ENCODE measurements at places on chromosomes 13 and 19.
A peak's percentile ranks its signal among the peaks of the same experiment; 100 is the strongest.

DNA sequence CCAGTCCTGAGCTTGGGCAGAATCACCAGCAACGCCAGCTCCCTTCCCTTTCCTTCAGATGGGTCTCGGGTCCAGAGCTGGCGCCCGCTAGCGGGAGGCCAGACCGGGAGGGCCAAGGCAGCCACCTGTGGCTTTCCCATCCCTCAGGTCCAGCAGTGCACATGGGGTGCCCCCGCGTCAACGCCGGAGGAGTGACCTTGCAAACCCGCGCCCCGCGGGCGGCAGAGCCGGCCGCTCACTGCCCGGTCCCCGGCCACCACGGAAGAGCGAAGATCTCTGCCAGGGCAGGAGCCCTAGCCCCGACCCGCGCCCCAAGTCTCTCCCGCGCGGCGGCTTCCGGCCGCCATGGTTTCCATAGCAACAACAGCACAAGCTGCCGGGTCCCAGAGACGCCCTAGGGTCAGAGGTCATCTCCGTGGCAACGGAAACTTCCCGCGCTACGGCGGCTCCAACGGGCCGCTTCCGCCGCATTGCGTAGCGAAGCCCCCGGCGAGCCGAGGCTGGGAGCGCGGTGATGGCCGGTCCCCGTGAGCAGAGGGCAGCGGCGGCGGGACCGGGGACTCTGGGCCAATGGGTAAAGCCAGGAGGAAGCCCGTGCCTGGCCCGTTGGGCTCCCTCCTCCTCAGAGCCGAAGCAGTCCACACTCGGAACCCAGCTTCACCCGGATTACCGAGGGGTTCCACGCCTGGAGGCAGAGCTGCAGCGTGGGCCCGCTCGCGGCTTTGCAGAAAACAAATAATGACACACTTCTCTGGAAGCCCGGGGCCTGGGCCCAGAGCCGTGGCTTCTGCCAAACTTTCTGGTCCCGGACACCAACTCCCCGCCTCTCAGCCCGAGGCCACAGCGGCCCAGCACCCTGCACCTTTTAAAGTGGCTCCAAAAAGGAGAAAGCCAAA lies 7.4 kb downstream of the FGF14 start:
- no peaks in the 10 kb centered on the region for H3K27me3 ChIP-seq
- H3K4me1 ChIP-seq, result peaks cover 12% of the 10 kb centered on the region
- H3K36me3 ChIP-seq, result no peaks in the 10 kb centered on the region
- peak; percentile 93 for DNase-seq

- no peak for DNase-seq
- no peak overlapping the region for H3K4me3 ChIP-seq
- no peaks in the 10 kb centered on the region for H3K27me3 ChIP-seq
These were observed 316.2 kb upstream of the KLHL1 start for GRCh38 chr13:70424428-70424827.

- DNase-seq, result no peak
- H3K27me3 ChIP-seq, result peaks cover 7% of the 10 kb centered on the region
- H3K27ac ChIP-seq, result no peak overlapping the region
These were observed 2.5 kb downstream of the LIPE start for GRCh38 chr19:42424712-42425131.

DNA sequence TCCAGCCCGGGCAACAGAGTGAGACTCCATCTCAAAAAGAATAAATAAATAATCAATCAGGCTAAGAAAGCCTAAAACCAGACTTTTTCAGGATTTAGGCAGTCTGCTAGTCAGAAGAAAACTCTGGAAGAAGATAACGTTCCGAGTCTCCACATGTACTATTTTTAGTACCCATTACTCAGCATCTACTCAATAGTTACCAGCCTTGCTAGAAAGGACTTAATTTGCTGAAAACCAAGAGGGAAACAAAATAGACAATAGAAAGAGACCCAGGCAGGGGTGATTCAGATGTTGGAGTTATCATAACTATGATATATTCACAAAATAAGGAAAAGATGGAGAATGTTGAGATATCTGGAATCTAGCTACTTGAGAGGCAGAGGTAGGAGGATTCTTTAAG lies 3.6 kb upstream of the LIN7B start:
- H3K27me3 ChIP-seq, result no peaks in the 10 kb centered on the region
- H3K27ac ChIP-seq, result no peak overlapping the region
- no peak overlapping the region for H3K4me3 ChIP-seq
- H3K36me3 ChIP-seq, result peaks cover 31% of the 10 kb centered on the region

- no peak for DNase-seq
- H3K27ac ChIP-seq, result no peak overlapping the region
- H3K4me1 ChIP-seq, result no peaks in the 10 kb centered on the region
- no peak overlapping the region for H3K4me3 ChIP-seq
These were observed 6.8 kb upstream of the SLC7A9 start for GRCh38 chr19:32876236-32876918.

DNA sequence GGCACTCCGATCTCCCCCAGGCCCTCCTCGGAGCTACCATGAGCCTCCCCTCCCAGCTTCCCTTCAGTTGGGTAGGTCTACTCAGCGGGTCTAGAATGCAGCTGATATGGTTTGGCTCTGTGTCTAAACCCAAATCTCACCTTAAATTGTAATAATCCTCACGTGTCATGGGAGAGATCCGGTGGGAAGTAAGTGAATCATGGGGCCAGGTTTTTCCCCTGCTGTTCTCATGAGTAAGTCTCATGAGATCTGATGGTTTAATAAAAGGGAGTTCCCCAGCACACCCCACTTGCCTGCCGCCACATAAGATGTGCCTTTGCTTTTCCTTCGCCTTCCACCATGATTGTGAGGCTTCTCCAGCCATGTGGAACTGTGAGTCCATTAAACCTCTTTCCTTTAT lies 14.5 kb upstream of the DOCK9 start:
- no peak overlapping the region for H3K4me3 ChIP-seq
- H3K27me3 ChIP-seq, result no peaks in the 10 kb centered on the region
- no peak overlapping the region for H3K27ac ChIP-seq
- H3K36me3 ChIP-seq, result no peaks in the 10 kb centered on the region
- H3K4me1 ChIP-seq, result no peaks in the 10 kb centered on the region
- no peak for DNase-seq

GRCh38 chr19:292951-293350 lies 1.7 kb upstream of the PLPP2 start:
- peaks cover 50% of the 10 kb centered on the region for H3K4me1 ChIP-seq
- no peak for DNase-seq
- H3K36me3 ChIP-seq, result no peaks in the 10 kb centered on the region

- H3K4me3 ChIP-seq, result peak overlapping the region; percentile 68
- no peaks in the 10 kb centered on the region for H3K27me3 ChIP-seq
- H3K4me1 ChIP-seq, result peaks cover 14% of the 10 kb centered on the region
- no peak for DNase-seq
These were observed 510 bp upstream of the PCDH9 start for GRCh38 chr13:67230404-67231288.

DNA sequence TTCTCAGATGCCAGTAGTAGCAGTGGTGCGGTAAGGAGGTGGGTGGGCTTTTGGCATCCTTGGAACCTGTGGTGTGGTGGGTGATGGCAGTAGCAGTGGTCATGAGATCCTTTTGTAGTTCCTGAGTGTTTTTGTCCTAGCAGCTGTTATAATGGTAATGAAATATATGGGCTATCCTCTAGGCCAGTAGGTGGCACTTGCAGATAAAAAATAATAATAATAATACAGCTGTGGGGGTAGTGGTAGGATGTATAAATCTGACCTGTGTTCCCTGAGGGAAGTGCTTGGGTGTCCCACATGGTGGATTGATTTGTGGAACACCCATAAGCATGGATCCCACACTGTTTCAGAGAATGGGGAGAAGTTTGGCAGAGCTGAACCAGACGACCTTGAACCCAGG lies 334.0 kb downstream of the SLITRK5 start:
- H3K27ac ChIP-seq, result no peak overlapping the region
- no peak overlapping the region for H3K4me3 ChIP-seq
- DNase-seq, result no peak
- H3K36me3 ChIP-seq, result no peaks in the 10 kb centered on the region

DNA sequence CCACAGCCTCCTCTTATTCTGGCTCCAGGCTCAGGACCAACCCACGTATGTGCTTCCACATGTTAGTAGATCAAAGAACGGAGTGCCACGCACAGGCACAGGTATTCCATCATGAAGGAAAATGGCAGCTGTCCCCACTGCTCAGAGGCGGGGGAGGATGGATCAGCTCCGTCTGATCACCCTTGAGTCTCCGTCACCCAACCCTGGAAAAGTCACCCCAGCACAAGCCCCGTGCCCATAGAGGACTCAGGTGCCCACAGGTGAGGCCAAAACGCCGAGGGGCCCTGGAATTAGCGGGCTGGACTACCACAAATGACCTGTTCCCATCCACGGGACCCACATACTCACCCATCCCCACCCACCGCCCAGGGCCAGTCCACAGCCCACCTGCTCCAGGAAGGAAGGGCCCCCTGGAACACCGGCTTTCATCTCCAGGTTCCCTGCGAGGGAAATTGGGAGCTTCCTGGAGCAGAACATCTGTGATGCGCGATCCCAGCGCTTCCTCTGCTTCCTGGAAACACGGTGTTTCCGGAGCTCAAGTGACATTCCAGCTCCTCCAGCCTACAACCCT lies 120.5 kb upstream of the SPACA7 start:
- no peaks in the 10 kb centered on the region for H3K36me3 ChIP-seq
- DNase-seq, result peak; percentile 52
- no peaks in the 10 kb centered on the region for H3K4me1 ChIP-seq

- DNase-seq, result peak; percentile 100
- H3K4me3 ChIP-seq, result peak within 1 kb of the TSS; percentile 95
- peaks cover 51% of the 10 kb centered on the region for H3K4me1 ChIP-seq
- no peaks in the 10 kb centered on the region for H3K36me3 ChIP-seq
- no peaks in the 10 kb centered on the region for H3K27me3 ChIP-seq
- H3K27ac ChIP-seq, result peak within 1 kb of the TSS; percentile 98
These were observed at the start of gene EGLN2 for GRCh38 chr19:40798683-40799557. TSS of gene EGLN2 (plus strand) at chr19:40799191. CDS start at chr19:40800573, 1,382 bp downstream.

- H3K27me3 ChIP-seq, result no peaks in the 10 kb centered on the region
- no peak overlapping the region for H3K4me3 ChIP-seq
- DNase-seq, result no peak
- H3K4me1 ChIP-seq, result peaks cover 33% of the 10 kb centered on the region
- H3K36me3 ChIP-seq, result no peaks in the 10 kb centered on the region
- H3K27ac ChIP-seq, result no peak overlapping the region
These were observed 1.7 kb downstream of the CD320 start for GRCh38 chr19:8306235-8307054.

- no peak overlapping the region for H3K27ac ChIP-seq
- H3K4me1 ChIP-seq, result peaks cover 37% of the 10 kb centered on the region
- DNase-seq, result no peak
- peaks cover 10% of the 10 kb centered on the region for H3K36me3 ChIP-seq
- H3K4me3 ChIP-seq, result no peak overlapping the region
- H3K27me3 ChIP-seq, result no peaks in the 10 kb centered on the region
These were observed 3.2 kb downstream of the NCLN start for GRCh38 chr19:3188627-3189596.

DNA sequence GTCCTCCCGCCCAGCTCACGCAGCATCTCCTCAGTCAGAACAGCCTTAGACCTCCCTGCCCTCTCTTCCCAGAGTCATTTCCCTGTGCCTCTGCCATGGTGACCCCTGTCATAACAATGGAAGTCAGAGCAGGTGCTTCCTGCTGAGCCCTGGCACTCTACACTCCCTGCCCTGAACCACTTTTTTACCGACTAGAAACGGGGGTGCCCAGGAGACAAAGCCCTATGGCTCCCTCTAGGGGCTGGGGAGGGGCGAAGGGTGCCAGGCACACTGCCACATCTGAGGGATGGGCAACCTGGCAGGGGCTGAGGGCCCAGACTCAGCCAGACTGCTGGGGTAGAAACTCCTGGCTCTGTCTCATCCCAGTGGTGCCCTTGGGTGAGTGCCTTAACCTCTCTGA lies 16.4 kb downstream of the ZNF574 start:
- peaks cover 14% of the 10 kb centered on the region for H3K4me1 ChIP-seq
- H3K27me3 ChIP-seq, result no peaks in the 10 kb centered on the region
- no peak overlapping the region for H3K4me3 ChIP-seq
- H3K27ac ChIP-seq, result no peak overlapping the region
- no peak for DNase-seq
- no peaks in the 10 kb centered on the region for H3K36me3 ChIP-seq

DNA sequence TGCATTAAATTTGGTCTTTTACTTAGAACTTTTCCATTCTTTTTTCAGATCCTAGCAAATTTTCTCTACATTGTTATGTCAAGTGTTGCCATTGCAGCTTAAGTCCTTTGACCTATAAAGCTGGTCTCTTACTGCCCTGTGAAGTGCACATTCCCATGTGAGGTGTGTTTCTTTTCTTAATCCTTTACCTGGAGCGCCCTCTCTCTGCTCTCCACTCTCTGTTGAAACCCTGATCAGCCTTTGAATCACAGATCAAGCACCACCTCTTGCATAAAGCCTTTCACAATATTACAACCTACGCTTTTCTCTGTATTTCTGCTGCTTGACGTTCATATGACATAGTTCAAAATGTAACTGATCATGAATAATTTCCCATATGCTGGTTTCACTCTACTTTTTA lies 84.8 kb downstream of the PCDH17 start:
- H3K4me1 ChIP-seq, result no peaks in the 10 kb centered on the region
- no peaks in the 10 kb centered on the region for H3K27me3 ChIP-seq
- no peak overlapping the region for H3K27ac ChIP-seq

- no peak overlapping the region for H3K4me3 ChIP-seq
- DNase-seq, result no peak
- no peaks in the 10 kb centered on the region for H3K4me1 ChIP-seq
- H3K27ac ChIP-seq, result no peak overlapping the region
These were observed 61.5 kb downstream of the B3GLCT start for GRCh38 chr13:31261241-31261640.

- no peak overlapping the region for H3K27ac ChIP-seq
- no peak for DNase-seq
- H3K36me3 ChIP-seq, result no peaks in the 10 kb centered on the region
- H3K4me1 ChIP-seq, result peaks cover 23% of the 10 kb centered on the region
- no peaks in the 10 kb centered on the region for H3K27me3 ChIP-seq
These were observed 112.5 kb downstream of the SACS start for GRCh38 chr13:23320926-23321534.

DNA sequence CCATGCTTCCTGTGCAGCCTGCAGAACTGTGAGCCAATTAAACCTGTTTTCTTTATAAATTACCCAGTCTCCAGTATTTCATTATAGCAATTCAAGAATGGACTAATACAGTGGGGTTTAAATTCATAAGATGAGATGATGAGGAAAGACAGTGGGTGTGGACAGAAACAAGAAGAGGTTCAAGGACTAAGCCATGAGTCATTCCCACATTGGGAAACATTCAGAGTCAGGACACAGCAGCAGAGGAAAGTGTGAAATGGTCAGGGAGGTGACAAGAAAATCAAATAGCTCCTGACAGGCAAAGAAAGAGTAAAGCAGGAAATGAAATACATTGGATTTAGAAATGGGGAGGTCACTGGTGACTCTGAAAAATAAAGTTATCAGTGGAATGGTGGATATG lies 9.1 kb downstream of the ZNF841 start:
- peaks cover 93% of the 10 kb centered on the region for H3K36me3 ChIP-seq
- DNase-seq, result no peak
- no peak overlapping the region for H3K4me3 ChIP-seq
- no peaks in the 10 kb centered on the region for H3K27me3 ChIP-seq
- no peaks in the 10 kb centered on the region for H3K4me1 ChIP-seq
